ENCODE measurements at places on chromosomes 1 and 21.

- DNase-seq: no peak
These were observed 80.1 kb downstream of the ZNF326 start for GRCh38 chr1:90074970-90075391.

GRCh38 chr1:20184997-20185833 lies 681 bp upstream of the UBXN10 start:
- DNase-seq: peak; percentile 31

DNA sequence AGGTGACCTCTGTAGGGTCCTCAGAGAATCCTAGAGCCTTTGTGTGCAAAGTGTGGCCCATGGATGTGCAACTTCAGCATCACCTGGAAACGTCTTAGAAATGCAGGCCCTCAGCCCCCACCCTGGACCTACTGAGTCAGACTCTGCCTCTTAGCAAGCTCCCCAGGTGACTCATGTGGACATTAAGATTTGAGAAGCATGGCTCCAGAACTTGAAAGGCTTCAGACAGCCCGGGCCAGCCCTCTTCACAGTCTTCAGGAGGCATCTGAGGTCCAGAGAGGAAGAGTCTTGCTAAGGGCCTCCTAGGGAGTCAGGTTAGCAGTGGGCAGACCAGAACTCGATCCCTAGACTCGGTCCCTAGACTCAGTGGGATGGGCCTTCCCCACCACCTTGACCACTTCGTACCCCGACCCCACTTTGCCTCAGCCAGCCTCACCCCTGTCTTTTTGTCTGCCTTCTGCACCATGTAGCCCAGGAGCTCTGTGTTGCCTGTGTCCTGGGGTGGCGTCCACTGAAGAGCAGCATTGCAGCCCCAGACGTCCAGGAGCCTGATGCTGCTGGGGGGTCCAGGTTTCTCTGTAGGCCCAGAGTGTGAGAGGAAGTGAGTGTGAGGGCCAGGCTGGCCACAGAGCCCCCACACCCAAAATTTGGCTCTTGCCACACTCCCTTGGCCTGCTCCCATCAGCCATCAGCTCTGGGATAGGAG lies 4.8 kb downstream of the MYBPH start:
- DNase-seq: no peak

DNA sequence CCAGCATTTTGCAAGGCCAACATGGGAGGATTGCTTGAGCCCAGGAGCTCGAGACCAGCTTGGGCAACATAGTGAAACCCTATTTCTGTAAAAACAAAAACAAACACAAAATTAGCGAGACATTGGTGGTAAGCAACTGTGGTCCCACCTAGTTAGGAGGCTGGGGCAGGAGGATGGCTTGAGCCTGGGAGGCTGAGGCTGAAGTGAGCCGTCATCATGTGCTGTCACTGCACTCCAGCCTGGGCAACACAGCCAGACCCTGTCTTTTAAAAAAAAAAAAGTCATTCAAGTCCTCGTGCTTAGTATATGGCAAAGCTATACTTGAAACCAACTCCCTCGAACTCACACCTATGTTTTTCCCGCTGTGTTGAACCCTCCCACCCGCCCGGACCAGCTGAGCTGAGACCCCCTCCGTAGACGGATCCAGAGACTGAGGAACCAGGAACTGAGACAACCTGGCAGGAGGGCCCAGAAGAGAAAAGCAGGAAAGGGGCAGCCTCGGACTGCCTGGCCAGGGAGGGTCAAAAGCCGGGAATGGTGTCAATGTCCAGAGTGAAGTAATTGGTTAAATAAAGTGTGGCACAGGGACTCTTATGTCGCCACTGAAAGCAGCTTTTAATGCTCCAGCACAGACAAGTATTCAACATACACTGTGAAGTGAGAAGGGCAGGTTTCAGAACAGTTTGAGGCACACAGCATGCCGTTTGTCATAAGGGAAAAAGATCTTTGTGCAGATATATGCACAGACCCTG lies 32.8 kb upstream of the CASZ1 start:
- no peak for DNase-seq

GRCh38 chr1:43421976-43422750 lies 31.6 kb downstream of the HYI start:
- no peak for DNase-seq

DNA sequence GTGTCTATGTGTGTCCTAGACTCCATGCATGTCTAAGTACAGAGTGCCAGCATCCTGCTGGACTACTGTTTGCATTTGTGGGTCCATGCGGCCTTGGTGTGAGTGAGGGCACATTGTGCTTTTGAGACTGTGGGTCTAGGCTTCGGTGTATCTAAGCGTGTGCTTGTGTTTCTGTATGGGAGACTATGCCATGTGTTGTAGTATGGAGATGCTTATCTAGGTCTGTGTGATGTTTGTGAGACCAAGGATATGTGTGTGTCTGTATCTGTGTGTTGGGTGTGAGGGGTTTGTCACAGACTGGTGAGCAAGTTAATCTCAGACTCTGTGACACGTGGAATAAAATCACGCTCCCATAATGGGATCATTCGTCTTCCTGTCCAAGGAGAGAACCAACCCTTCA lies 14.5 kb downstream of the AHDC1 start:
- DNase-seq: no peak

GRCh38 chr1:173095632-173096031 lies 44.9 kb upstream of the TNFSF18 start:
- DNase-seq: no peak

DNA sequence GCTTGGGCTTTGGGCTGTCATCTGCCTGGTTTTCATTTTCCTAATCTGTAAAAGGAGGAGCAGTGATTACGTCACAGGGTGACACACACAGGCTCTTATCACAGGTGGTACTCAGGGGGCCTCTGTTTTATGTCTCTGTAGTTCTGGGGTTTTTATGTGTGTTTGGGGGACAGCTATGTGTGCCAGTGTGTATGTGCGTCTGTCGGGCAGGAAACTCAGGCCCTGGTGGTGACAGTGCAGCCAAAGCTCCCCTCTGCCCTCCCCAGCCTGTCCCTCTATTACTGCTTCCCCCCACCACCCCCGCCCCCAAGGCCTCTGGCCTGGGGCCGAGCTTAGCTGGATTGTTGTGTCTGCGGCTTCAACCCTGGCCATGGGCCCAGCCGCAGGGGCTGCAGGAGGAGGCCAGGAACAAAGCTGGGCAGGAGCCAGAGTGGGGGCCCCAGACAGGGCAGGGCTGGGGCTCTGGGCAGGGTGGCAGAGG lies 13.3 kb downstream of the MFAP2 start:
- no peak for DNase-seq

All from stimulated activated CD4-positive, alpha-beta T cell treated with anti-CD3 and anti-CD28 coated beads, Interleukin-2, amount 100 ng/mL, for 4 hours (primary cell).